ENCODE measurements at places on chromosomes 6 and 20.

DNA sequence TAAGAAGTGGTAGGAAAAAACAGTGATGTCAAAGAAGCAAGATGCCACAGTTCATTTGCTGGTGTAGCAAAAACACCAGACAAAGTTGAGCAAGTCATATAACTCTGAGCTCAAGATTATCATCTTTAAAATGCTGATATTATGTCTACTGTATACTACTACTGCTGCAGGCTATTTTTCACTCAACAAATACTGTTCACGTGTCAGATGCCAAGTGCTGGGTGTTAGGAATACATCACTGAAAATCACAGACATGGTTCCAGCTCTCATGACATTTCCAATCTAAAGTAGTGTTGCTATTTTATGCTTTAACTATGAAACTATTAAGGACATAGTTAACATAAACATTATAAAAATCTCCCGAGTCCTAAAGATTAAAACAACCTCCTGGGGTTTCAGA is 163.0 kb downstream of the NKAIN2 start:
- no peak for DNase-seq

- DNase-seq, result no peak
Observed at GRCh38 chr20:60115451-60115850, 157.2 kb downstream of the CDH26 start.

DNA sequence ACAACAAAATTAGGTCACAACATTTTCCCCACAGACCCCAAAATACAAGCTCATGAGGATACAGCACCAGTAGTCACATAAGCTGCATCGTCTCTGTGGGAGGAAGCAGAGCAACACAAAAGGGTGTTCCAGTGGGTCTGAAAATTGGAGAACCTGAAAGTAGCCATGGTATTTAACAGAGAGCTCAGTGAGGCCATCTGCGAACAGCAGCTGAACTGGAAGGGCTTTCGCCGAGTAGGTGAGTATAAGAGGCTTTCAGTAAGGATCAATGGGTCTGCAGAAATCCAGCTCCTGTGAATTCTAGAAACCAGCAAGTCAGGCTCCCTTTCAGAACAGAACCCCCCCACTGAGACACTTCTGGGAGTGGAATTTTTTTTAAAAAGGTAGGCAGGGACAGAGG is 120.0 kb upstream of the RREB1 start:
- no peak for DNase-seq

DNA sequence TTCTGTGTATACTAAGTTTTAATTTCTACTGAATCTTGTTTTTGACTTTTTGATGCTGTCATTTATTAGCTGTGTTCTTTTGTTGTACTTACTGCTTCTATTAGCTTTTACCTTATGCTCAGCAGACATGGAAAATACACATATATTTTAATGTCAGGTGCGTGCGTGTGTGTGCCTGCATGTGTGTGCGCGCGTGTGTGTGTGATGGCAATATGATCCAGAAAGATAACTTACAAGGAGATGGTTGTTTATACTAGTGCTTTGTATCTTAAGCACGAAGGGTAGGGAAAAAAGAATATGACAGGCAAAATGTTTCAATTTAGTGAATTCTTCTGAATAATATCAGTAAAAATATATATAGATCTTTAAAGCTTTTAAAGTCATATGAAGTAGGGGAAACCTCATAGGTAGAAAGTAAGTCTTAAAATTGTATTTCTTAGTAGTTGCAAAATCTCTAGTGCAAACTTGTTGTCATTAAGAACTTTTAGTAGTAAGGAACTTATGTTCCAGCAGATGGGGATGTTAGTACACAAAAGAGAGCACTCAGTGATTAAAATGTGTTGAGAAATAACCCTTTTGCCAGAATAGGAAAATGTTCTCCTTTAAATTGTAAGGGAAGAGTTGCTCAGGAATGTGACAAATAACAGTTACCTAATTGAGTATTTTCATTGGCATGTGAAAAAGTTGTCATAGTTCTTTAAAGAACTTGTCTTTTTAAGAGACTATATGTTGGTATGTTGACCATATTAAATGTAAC is 13.2 kb downstream of the QKI start:
- DNase-seq, result peak; percentile 71

GRCh38 chr6:128410584-128410983 is 109.8 kb downstream of the PTPRK start:
- DNase-seq, result no peak

- no peak for DNase-seq
Observed at GRCh38 chr6:75494290-75494689, 690 bp upstream of the FILIP1 start.

DNA sequence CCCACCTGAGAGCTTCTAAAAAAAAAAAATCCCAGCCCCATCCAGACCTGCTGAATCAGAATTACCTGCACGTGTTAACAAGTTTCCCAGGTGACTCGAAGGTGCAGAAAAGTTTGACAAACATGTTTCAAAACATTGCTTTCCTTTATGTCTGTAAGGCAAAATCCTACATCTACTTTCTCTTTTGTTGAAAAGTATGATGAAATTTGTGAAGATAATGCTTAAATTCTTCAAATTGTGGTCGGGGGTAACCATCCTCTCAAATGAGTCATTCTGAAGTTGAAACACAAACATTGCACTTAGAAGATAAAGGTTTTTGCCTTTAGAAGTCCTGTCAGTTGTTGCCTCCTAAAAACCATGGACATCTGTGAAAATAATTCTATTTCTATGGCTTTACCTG is 429.7 kb downstream of the EPHA7 start:
- DNase-seq, result no peak
